ENCODE measurements at places on chromosomes 6 and 20. TPM values are rescaled to one million over a fixed set of nuclear protein-coding genes. Genes with fewer than 3 reads are reported as not detected.
A peak's percentile ranks its signal among the peaks of the same experiment; 100 is the strongest.

GRCh38 chr6:31446481-31446880 is 43.1 kb downstream of the MICA start:
- no peak for DNase-seq

DNA sequence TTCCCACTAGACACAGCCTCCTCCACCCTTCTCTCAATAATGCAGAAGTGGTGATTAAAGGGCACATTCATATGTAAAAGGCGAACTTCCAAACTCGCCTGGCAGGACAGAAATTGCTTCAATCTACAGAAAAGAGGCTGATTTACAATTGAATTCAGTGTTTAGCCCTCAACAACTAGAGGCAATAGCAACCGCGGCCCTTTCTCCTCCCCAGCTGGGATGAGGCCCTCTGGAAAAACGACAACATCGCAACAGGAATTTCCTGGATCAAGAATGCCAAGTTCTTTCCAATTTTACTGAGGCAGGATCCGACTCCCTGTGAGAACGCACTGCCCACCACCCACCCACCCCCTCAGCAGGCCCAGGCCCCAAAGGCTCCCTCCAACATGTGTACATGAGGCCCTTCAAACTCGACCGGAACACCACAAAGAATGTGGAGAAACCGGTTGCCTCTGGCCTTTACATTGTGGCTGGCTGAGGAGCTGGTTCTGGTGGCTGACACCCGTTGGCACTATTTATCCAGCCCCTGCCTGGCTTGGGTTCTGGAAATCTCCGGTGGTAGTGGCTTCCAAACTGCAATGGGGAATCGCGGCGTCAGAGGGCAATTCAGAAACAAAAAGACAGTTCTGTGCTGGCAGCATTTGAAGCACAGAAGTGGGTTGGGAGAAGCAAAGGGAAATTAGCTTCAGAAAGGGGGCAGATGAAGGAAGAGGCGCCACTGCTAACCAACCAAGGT is 36.8 kb downstream of the ZMYND8 start:
- DNase-seq, result peak; percentile 76

- peak; percentile 90 for DNase-seq
Observed at GRCh38 chr20:31674895-31675827, 37.4 kb downstream of the COX4I2 start.

- DNase-seq, result no peak
Observed at GRCh38 chr20:19937651-19938420, 79.3 kb upstream of the NAA20 start.

- DNase-seq, result no peak
Observed at GRCh38 chr20:49792006-49792405, 20.6 kb upstream of the SLC9A8 start.

- DNase-seq, result no peak
Observed at GRCh38 chr6:121354764-121355163, 20.5 kb upstream of the TBC1D32 start.

GRCh38 chr6:143232849-143233248 is 172.2 kb downstream of the AIG1 start:
- peak; percentile 38 for DNase-seq

GRCh38 chr20:32395066-32395465 is 36.9 kb downstream of the ASXL1 start:
- DNase-seq, result no peak

- peak; percentile 48 for DNase-seq
Observed at GRCh38 chr6:11622156-11622555, 84.6 kb downstream of the TMEM170B start.

DNA sequence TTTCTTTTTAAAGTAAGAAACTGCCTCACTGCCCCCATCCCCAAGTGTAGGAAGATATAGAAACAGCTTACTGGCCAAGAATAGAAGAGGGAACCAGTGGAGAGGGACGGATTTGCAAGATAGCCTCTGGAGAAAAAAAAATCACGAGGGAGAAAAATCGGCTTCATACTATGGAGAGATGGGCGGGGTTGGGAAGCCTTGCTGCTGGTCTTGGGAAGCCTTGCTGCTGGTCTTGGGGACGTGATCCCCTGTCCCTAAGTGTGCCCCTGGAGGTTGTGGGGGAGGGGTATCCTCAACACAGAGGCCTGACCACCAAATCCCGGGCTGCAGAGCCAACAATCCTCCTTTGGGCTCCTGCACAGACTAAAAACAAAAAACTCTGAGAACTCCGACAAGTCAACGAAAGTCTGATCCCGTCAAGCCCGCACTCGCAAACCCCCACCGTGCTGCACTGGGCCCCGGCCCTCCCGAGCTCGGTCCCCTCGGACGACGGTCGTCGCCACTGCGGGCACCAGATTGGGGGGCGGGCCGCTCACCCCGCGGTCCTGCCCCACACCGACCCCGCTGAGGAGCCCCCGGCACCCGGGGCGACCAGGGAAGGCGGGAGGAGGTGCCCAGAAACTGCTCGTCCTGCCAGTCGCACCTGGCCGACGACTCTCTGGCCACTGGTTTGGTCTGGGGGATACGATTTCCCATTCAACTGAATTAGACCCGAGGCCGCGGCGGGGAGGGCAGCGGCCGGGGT is 750 bp downstream of the MAP7 start:
- DNase-seq, result no peak

PHF3 gene
- 57.9 TPM for total RNA-seq

MYL9 gene
- total RNA-seq, result 195 TPM

ZNF165 gene
- total RNA-seq, result 0.86 TPM

TREML1 gene
- not detected for total RNA-seq

FAM83B gene
- 0.43 TPM for total RNA-seq

DUSP15 gene
- not detected for total RNA-seq

RAB44 gene
- total RNA-seq, result under 0.01 TPM

SIRPA gene
- total RNA-seq, result 3.9 TPM
